Karpas-422 (cell line): ENCODE measurements at places on chromosomes 4 and X. TPM values are rescaled to one million over a fixed set of nuclear protein-coding genes. Genes with fewer than 3 reads are reported as not detected.

- DNase-seq = no peak
Observed at GRCh38 chr4:68367835-68368234, 17.9 kb upstream of the YTHDC1 start.

- DNase-seq = no peak
Observed at GRCh38 chrX:15834827-15835595, 19.6 kb downstream of the AP1S2 start.

DNA sequence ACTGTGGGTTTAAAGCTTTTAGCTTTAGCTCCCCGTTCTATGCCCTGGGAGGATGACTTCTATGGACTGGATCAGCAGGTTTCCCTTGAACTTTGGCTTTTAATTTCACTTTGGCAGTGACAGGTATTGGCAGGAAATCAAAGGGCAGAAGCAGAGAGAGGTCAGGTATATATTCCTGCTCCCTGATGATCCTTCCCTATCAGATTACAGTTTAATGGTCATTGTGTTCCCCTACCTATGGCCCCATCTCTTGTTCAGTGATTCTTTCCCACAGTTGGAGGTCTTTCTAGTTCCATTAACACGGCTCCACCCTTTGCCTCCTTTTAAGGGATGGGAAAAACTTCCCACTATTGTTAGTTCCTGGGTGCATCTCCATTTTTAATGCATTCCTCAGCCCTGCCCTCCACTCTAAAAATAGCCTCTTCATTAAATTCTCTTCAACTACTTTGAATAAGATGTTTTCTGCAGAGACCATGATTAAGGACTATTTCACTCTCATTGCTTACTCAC lies 107.8 kb upstream of the TMEM47 start:
- DNase-seq = no peak

The SLC34A2 gene
- not detected in 2 replicates for total RNA-seq
